ENCODE measurements at places on chromosomes 5 and 9.

GRCh38 chr5:54828151-54828550 is 157.2 kb downstream of the ESM1 start:
- DNase-seq: no peak

DNA sequence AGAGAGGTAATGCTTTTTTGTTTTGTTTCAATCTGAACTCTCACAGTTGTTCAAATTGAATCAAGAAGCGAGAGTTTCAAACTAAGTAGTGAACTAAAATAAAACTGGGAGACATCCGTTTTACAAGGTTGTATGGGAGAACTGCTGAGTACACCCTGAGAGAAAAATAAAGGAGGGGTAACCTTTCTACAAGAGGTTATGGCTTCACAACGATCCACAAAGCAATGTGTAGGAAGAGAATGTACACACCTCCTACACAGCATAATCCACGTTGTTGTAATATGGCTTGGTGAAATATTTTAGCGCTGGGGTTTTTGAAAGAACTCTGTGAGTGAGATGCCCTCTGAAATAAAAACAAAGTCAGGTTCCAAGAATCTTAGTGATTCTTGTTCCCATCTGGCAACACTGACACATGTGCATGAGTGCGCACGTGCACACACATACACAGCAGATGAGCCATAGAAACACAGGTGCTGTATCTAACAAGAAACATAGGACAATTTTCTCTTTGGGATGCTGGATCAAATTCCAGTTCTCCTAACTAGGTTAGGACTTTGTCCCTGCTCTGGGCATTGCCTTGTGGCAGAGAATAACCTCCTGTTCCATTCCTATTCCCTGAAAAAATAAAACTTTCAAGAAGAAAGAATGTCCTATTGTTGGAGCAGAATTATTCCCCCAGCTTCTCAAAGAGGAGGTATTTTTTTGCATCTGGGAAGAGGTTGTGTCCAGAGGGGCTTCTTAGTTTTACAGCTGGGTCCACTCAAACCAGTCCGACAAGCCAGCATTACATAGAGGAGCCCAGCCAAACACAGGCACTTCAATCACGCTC is 94.5 kb upstream of the EFNA5 start:
- DNase-seq: no peak

- no peak for DNase-seq
Measured at GRCh38 chr9:125284855-125285254, 23.2 kb downstream of the GAPVD1 start.

GRCh38 chr5:72093217-72093616 is 14.1 kb upstream of the MAP1B start:
- no peak for DNase-seq

DNA sequence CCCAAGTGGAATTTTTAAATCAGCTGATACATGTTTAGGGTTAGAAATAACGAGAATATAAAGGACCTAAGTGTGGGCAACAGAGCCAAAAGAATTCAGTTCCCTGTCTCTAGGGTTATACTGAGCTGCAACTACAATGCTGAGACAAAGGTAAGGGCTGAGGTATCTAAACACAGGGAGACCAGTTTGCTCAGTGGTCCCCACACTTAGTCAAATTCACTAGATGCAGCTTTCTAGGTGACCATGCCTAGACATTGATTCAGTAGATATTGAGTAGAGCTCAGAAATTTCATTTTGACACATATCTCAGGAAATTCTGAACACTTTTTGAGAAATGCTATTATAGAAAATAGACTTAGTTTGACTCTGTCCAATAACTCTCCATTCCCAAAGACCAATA is 84.8 kb downstream of the PPP2R2B start:
- DNase-seq: no peak

DNA sequence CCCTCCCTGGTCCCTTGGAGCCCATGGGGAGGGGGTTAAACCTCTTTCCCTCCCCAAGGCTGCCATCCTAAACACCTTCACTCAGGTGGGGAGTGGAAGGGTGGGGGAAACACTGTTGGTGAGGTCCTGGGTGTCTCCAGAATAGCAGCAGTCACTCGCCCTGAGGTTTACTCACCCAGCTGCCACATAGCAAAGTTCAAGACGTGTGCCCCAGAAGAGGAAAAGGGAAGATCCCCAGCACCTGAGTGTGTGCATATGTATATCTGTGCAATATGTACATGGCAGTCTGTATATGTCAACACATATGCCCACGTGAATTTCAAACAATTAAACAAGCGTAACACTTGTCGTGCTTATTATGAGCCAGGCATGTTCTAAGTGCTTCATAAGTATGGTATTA is 31.3 kb upstream of the SMU1 start:
- DNase-seq: no peak

DNA sequence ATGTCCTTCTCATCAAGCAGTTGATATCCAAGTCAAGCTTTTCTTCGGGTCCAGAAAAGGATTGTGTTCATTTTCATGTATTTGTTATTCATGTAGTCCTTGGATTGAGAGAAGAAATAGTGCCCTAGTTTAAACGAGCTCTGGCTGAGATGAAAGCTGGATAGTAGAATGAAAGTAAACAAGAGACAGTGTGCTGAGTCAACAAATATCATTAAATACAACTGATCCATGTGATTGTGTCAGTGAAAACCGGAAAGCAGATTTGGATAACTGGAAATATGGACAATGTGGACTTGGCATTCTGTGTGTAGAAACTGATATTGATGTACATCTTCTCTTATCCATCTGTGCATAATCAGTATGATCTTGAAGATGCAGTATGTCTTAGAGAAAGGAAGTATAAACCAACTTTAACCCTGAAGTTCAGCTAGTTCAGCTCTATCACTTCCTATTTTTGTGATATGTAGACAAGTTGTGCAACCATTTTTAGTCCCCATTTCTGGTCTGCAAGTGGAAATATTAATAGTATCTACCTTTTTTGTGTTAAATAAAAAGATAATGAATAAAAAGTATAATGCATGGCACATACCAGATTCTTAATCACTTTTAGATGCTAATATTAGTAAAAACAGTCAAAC is 4.4 kb downstream of the MUSK start:
- DNase-seq: no peak

GRCh38 chr5:88688156-88688983 is 194.6 kb downstream of the MEF2C start:
- DNase-seq: no peak

DNA sequence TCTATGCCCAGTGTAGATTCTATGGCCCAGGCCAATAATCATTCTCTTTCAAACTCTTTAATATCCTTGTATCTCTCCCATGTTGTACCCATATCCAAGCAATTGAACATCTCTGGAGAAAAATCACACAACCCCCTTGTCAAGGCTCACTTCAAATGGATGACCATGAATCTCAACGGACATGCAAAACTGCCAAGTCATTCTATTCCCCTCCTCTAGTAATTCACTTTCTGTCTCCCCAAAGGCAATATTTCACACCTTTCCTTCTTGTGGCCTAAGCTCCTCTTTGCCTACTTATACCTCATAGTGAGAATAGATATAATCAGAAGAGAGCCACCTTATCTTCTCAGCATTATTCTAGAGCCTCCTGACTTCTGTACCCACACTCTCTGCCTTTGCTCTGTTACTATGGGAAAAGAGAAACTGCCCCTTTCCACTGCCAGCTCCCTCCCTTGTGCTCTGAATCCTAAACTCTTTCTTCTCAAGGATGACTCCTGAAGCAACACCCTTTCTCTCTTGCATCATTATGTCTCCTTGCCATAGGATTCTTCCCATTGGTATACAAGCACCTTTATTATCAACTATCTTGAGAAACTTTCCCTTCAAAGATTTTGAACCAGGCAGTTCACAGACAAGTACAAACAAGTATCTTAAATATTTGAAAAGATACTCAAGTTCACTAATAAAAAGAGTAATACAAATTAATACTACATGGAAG is 66.1 kb downstream of the RPS23 start:
- DNase-seq: no peak

GRCh38 chr5:80784451-80784850 is 129.7 kb upstream of the DHFR start:
- DNase-seq: no peak

- no peak for DNase-seq
Measured at GRCh38 chr9:34069831-34070230, 21.1 kb upstream of the UBAP2 start.

DNA sequence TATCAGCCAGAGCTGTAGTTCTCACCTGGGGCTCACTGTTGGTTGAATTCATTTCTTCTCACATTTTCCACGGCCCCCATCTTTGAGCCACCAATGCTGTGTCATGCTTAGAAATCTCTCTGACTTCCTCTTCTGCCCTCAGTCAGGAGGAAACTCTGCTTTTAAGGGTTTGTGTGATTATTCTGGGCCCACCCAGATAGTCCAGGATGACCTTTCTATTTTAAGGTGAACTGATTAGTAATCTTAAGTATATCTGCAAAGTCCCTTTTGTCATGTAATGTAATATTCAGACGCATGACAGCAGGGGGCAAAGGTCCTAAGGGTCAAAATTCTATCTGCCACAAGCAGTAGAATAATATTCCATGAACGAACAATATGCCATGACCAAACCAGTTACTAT is 88.4 kb downstream of the AK8 start:
- DNase-seq: no peak

DNA sequence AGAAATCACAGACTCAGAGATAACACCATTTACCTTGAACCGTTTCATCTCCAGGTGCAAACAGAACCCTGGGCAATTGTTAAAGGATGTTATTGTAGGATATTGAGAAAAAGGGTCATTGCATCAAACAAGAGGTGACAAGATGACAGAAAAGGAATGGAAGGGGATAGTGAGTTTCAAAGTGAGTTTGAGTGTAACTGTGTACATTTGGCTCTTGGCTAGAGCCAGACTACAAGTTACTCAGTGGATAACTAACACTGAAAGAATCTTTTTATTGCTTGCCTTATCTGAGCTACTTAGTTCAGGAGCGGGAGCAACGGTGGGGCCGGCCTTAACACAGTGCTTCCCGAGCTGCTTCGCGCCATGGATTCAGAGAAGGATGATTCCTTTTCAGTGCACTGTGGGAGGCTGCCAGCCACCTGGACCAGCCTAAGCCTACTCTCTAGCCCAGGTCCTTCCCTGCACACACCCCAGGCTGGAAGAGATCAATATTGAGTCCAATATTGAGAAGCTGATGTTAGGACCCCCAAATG is 193.4 kb downstream of the ATPSCKMT start:
- DNase-seq: no peak

DNA sequence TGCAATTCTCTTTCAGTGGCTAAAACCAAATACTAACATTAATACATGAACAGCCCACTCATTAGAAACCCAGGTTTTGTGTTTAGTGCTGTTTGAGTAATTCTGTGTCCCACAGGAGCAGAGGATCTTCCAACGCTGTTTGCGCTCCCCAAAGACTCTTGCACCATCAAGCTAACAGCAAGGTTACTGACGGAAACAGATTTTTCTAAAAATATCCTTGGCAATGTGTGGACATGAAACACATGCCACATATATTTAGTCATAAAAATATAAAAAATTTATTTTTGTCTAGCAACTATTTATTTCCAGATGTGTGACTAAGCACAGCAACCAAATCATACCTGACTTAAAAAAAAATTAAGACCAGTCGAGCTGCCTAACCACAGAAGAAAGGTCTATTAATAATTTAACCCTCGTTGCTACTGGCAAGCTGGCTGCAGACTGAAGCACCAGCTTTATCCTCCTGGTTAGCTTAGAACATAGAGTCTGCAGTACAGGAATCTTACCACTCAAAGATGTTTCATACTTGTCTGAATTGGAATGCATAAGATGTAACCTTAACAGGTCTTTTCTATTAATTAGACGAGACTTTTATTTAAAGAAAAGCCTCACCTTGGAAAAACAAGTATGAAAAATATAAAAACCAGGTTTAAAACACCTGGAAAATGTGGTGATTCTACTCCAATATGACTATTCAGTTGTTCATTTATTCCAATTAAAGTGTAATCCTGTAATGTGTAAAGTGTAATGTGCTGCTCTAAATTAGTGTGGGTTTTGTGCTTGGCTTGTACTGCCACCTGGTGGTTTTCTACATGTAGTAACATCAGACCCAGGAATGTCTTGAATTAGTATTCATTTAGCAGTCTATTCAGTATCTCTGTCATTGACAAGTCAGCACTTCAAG is 272.5 kb downstream of the EPB41L4A start:
- DNase-seq: peak; percentile 24

DNA sequence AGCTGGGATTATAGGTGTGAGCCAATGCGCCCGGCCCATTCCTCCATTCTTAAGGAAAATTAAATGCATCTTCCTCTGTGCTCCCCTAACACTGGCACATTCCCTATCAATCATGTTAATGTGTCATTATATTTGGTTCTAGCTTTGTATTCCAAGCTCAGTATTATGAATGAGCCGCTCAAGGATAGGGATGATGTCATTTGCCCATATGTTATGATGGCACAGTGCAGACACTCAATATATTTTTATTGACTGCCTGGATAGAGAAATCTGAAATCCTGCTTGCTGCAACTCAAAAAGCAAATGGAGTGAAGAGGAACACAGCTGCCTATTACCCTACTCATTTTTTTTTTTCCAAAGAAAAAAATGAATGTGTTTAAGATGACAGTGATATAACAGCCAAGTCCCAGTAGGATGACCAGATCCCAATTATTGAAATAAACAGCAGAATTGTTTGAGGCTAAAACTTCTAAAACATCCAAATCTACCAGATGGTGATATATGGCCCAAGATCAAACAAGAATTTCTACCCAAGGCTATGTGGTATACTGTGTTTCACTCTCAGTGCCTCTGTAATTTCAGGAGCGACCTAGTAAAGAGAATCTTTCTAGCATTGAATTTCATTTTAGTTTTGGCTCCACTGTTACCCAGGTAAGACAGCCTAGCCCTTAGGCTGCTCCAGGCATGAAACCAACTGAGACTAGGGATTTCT is 16.3 kb downstream of the SUSD1 start:
- DNase-seq: no peak

GRCh38 chr9:99030092-99030511 is 74.8 kb upstream of the TGFBR1 start:
- DNase-seq: no peak

GRCh38 chr5:39164529-39165402 is 54.6 kb downstream of the FYB1 start:
- DNase-seq: no peak

DNA sequence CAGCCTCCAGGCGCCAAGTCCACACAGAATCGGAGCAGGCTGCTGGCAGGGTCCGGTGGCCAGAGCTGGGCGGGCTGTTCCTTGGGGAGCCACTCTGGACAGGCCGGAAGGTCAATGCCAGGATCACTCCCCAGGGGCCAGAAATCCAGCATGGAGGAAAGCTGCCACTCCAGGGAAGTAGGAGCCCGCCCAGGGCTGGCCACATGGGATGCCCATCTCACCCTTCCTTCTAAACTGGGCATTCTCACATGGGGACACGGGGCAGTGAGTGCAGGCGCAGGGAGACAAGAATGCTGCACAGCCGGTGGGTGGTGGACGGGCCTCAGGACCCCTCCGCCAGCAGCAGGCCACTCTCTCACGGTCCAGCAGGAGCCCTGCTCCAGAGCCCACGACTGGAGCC is 58.2 kb downstream of the ADAMTS2 start:
- DNase-seq: no peak
